ENCODE measurements at places on chromosomes 11 and 22.

GRCh38 chr11:115166820-115167219, 337.4 kb downstream of the CADM1 start:
- DNase-seq = no peak

DNA sequence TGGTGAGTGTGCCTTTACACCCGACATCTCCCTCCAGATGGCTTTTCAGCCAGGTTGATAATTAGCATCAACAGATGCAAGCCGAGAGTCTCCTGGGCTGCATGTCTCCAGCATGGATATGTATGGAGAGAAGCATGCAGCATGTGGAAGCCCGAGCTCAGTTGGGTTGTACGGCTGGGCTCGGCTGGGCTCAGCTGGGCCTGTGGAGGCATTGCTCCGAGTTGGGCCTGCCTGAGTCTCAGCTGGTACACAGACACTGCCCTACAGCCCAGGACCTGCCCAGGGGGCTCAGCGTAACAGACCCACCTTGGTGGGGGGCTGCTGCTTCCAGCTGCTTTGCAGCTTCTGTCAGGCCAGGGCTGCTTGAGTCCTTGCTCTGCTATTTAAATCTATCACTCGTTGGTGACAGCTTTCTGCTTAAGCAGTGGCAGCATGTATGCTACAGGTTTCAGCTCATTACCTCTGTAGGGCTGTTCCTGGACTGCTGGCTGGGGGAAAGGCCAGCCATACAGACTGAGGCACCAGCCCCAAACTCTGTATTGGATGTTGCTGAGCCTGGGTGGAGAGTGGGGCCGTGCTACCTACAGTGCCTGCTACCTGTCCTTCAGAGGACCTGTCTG, 115.5 kb downstream of the TEAD1 start:
- DNase-seq = no peak

- no peak for DNase-seq
Measured at GRCh38 chr11:57566005-57566904, 1.2 kb downstream of the UBE2L6 start.

DNA sequence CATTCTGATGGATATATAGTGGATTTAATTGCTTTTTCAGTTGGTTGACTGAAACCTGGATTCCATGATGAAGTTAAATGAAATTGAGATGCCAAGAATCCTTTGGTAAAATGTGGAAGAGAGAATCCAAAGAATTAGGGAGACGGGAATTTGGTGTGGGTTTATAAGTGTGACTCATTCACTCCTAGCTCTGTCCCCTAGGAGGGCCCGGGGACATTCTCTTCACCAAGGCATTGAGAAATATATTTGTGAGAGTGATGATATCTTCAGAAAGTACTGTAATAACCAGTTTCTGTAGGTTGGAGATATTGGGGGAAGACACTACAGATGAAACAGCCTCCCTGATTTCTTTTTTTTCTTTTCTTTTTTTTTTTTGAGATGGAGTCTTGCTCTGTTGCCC, 13.6 kb upstream of the PHOX2A start:
- no peak for DNase-seq

DNA sequence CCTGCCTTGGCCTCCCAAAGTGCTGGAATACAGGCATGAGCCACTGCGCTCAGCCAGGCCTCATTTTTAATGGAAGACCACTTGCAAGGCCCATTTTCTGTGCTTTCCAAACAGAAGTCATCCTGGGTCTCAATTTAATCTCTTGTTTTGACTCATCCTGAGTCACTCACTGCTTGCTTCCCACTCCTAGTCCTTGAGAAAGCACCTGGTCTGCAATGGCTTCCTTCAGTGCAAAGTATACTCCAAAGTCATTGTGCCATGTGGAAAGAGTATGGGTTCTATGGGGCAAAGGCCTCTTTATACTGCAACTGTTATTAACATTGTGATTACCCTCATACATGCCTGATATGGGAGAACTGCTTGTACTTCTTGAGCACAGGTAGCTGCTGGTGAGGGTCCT, 18.3 kb upstream of the SLC5A1 start:
- DNase-seq = no peak

GRCh38 chr11:60211206-60211605, 28.3 kb upstream of the MS4A6A start:
- no peak for DNase-seq

GRCh38 chr22:36833073-36833472, 16.2 kb upstream of the PVALB start:
- no peak for DNase-seq

DNA sequence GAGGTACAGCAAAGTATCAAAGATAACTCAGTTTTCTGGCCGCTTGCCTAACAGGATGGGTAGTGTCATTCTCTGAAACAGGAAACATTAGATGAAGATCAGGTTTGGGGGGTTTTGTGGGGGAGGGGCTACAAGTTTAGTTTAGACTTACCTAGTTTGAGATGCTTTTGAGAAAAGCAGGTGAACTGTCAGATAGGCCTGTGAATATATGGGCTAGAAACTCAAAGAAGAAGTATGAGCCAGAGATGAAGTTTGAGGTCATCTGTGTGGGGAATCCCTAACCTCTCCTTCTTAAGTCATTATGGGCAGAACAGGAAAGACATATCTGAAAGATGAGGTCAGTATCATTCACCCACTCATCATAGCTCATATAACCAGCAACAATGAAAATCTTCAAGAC, 11.9 kb downstream of the HOATZ start:
- DNase-seq = no peak

DNA sequence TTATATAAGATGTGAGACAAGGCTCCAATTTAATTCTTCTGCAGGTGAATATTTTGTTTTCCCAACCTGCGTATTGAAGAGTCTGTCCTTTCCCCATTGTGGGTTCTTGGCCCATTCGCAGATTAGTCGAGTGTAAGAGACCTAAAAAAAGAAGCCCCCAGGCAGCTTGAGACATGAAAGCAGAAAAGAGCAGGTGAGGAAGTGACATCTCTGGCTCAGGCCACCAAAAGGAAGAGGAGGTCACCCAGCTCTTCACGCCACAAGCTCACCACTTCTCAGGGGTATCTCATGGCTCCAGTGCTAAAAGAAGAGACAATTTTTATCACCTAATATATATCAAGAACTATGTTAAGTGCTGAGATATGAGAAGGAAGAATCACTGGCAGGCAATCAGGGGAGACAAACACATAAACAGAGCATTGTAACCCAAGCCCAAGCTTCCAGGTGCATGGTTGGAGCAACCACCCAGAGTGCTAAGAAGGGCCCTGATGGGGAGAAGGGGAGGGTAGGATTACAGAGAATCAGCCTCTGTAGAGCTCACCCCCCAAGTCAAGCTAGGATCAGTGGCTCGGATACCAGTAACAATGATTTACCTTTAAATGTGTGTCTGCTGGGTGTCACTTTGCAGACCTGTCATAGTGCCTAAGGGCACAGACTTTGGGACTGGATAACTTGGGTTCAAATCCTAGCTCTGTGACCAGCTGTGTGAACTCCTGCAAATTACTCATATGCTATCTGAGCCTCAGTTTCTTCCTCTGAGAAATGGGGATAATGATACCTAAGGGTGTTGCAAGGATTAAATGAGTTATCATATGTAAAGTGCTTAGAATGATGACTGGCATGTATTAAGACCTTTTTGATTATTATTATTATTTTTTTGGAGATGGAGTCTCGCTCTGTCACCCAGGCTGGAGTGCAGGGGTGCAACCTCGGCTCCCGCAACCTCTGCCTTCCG, 39.2 kb downstream of the MCHR1 start:
- no peak for DNase-seq

GRCh38 chr11:74325649-74326645, 14.5 kb upstream of the P4HA3 start:
- DNase-seq = peak; percentile 23

Measured in NCI-H187 (cell line).